Foreskin keratinocyte (primary cell): ENCODE measurements at places on chromosomes 3 and 15. TPM values are rescaled to one million over a fixed set of nuclear protein-coding genes. Genes with fewer than 3 reads are reported as not detected.

- no peak for DNase-seq
Observed at GRCh38 chr15:42107473-42107872, 13.1 kb upstream of the PLA2G4D start.

DNA sequence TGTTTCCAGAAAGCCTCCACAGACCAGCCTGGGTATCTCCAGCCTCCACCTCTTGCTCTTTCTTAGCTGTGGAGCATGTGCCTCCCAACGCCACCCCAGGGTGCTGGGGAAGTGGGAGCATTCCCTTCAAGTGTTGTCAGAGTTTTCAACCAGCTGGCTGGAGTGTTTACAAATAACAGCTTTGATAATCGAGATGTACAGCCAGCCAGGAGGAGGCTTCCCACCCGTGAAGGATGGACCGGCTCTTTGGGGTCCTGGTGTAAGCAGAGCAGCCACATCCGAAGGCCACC is 8.5 kb upstream of the OXTR start:
- no peak for DNase-seq

GRCh38 chr15:62636823-62637573 is 405.5 kb upstream of the TPM1 start:
- DNase-seq = no peak

DNA sequence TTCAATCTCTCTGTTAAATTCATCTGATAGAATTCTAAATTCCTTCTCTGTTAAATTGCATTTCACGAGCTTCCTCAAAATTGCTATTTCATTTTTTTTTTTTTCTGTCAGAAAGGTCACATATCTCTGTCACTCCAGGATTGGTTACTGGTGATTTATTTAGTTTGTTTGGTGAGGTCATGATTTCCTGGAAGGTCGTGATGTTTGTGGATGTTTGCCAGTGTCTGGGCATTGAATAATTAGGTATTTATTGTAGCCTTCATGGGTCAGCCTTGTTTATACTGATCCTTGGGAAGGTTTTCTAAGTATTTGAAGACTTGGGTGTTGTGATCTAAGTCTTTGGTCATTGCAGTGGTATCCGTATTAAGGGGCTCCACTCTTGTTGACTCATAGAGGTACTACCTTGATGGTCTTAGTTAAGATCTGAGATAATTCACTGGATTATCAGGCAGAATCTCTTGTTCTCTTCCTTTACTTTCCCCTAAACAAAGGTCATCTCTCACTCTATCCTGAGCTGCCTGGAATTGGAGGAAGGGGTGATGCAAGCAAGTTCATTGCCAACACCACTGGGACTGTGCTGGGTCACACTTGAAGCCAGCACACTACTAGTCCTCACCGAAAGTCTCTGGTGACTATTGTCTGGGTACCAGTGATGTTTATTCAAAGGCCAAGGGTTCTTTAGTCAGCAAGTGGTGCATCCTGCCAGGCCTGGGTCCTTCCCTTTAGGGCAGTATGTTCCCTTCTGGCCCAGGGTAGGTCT is 231.1 kb downstream of the GBE1 start:
- no peak for DNase-seq

Gene PPP1R14D
- not detected in 2 replicates for polyA plus RNA-seq

Gene GPR176
- polyA plus RNA-seq = 18.3 and 23.0 TPM in 2 replicates

DNA sequence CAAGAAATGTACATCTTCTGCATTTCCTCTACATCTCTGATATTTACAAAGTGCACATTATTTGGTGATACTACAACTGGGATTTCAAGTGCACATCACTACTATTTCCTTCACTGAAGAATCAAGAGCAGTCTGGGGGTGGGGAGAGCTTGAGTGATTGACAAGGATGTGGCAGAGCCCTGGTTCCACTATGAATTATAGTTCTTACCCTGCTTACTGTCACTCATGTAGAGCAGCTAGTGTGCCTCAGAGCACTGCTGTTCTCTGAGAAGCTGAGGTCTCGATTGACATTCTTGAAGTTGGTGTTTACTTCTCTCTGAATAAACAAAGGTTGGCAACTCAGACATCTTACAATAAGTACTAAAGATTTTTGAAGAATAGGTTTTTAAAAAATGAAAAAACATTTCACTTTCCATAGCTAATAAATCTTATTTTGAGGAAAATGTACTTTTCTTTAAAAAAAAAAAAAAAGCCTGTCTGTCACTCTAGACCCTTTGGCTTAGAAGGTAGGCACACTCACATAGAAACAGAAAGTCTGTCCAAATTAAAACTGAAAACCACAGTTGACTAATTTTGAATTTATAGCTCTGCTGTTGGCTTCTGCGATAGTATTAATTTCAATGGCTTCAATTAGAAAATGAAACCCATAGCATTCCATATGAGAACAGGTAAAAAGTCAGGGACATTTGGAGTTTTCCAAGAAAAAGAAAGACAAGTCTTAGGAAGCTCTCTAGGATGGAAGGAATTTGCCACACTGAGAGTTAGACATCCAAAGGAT is 5.6 kb downstream of the GREM1 start:
- DNase-seq = no peak
